T1000 (cell line): ENCODE measurements at places on chromosomes 1 and 21.
A peak's percentile ranks its signal among the peaks of the same experiment; 100 is the strongest.

DNA sequence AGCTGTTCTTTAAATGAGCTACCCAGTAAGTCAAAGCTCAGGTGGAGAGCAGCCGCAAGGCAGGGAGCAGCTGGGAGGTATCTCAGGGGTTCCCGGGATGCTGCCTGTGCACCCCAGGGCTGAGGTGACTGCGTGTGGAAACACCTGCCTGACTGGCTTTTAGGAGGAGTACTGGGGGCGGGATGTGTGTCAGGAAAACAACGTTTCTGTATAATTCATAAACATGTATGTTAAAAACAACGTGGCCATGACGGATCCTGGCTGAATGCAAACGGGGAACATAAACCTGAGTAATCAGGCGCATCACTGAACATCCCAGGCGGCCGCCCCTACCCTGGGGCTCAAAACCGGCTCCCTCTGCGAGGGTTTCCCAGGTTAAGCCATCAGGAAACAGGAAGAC lies 1.5 kb downstream of the C1orf159 start:
- no peak for DNase-seq

GRCh38 chr21:42829954-42830353 lies 49.4 kb downstream of the WDR4 start:
- no peak for DNase-seq

GRCh38 chr1:168136709-168137514 lies at the start of gene GPR161:
TSS of gene GPR161 (minus strand) at chr1:168136930. CDS start at chr1:168104850, 32,080 bp downstream.
- DNase-seq = peak; percentile 4

DNA sequence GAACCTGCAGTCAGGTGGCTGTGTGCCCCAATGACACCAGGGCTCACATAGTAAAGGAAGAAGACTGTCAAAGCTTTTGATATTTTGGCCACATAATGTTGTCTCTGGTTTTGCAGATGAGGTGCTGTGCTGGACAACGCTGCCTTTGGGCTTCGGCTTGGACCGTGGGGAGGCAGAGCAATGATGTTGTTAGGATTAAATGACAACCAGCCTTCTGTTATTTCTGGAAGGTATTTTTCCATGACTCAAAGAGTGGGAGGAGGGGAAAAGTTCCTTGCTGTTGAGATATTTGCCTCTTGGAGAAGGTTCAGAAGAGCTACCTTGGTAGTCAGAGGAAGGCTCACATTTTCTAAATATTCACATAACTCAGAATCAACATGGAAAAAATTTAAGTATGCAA lies 187.3 kb upstream of the GALNT2 start:
- no peak for DNase-seq

DNA sequence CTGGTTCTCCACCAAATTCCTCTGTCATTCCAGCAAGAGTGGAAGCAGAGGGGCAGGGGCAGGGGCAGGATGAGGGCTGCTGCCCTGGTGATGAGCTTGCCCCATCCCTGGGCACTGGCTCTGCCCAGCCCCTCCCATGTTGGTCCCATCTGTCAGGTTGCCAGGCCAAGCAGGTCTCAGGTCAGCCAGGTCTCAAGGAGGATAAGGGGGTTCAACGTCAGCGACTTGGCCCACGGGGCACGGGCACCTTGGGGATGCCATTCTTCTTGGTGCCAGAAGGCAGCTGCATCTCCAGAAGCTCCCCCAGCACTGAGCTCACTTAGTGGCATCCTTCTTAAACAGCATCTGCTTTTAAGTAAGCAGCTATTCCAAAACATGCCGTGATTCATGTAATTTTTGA lies 133.1 kb downstream of the AJAP1 start:
- DNase-seq = no peak
